ENCODE measurements at places on chromosomes 16 and 17. TPM values are rescaled to one million over a fixed set of nuclear protein-coding genes. Genes with fewer than 3 reads are reported as not detected.

Gene KRT222
- not detected for total RNA-seq

Gene PYY
- 0.17 TPM for total RNA-seq

Gene CLDN9
- not detected for total RNA-seq

- DNase-seq = no peak
Measured at GRCh38 chr17:55292094-55292493, 27.3 kb downstream of the HLF start.

DNA sequence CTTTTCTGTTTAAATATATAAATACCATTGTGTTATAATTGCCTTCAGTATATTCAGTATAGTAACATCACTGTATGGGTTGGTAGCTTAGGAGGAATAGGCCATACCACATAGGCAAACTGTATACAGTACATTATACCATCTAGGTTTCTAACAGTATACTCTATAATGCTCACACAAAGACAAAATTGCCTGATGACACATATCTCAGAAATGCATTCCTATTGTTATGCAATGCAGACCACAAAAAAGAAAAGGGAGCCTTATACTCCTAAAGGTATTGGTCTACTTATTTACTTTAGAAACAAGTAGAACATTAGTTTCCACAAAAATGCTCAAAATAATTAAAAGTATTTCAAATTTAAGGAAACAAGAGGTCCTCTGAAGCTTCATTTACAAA, 47.9 kb downstream of the SETD6 start:
- no peak for DNase-seq

DNA sequence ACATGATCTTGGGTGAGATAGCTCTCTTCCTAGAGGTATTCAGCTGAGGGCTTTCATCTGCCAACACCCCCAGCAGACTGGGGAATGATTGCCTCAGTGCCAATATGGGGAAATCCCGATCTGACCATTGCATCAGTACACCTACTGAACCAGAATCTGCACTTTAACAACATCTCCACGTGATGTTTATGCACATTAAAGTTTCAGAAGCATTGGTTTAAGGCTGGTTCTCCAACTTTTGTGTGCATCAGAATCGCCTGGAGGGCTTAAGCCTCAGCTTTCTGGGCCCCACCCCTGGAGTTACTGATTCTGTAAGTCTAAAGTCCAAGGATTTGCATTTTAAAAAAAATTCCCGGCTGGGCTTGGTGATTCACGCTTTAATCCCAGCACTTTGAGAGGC, 123.6 kb upstream of the MED13 start:
- DNase-seq = no peak

- no peak for DNase-seq
Measured at GRCh38 chr17:41695134-41695661, 6.5 kb downstream of the EIF1 start.

DNA sequence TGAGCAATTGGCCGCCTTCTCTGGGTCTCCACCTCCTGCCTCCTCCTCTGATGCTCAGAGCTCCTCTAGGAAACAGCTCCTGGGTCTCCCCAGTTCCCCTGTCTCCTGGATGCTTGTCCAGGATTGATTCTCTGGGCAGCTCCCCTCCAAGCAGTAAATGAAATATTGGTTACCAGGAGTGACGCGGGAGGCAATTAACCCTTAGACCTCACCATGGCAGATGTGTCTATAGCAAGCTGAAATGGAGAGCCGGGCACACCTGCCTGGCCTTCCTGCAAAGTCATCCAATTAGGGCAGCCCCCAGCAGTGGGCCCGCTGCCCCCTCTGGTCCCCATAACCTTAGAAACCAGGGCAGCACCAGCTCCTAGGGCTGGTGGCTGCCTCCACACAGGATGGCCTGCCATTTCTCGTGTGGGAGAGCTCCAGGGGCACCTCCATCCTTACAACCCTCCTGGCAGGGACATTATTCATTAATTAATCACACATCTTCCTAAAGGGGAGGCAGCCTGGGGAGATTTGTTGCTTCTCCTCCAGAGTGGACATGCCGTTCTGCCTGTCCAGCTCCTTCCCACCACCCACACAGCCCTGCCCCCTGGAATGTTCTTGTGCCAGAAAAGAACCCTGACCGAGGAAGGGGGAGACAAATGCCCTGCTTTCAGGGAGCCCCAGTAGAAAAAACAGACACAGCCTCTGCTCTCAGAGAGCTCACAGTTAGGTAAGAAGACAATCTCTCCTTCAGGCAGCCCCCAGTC, 8.3 kb upstream of the KIF18B start:
- no peak for DNase-seq

GRCh38 chr17:36066365-36066985, 2.4 kb downstream of the CCL18 start:
- no peak for DNase-seq

GRCh38 chr17:38750312-38751121, 2.0 kb upstream of the PSMB3 start:
- no peak for DNase-seq

GRCh38 chr17:7034955-7035590, 742 bp upstream of the SLC16A13 start:
- DNase-seq = no peak

Measured in H4 (cell line).